Fibroblast of skin of left biceps (primary cell): ENCODE measurements at places on chromosomes 1 and 21.

GRCh38 chr1:197731449-197731848 lies 43.8 kb downstream of the DENND1B start:
- no peak for DNase-seq

DNA sequence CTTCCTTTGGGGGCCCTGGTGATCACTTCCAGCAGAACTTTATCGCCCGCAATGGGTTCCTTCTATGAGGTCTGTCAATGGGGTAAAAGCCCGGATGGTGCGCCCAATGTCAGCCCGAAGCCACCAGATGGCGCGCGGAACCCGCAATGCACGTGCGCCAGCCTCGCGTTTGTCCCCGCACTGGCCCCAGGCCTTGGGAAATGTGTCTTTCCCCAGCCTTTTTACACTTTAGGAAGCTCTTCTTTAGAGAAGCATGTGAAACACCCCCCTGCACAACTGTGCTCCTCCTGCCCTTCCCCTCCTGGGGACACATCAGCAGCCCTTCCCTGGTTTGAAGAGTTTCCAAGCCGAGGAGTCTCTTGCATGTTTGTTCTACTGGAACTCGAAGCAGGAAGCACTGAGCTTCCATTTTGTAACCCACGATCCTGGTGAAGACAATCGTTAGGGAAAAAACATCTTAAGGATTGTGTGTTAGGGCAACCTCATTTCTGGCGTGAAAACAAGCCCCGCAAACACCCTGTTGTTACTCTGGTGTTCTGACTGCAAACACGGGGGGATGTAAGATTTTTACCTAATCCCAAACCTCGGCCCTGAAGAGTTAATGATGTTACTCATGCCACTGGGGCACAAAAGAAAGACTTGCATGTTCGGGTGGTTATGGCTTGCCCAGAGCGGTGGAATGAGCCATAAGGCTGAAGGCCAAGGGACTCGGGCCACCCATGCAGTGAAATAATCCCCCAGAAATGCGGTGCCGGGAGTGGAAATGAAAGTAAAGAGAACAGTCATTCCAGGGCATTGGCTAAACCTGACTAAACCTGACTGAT lies 20.4 kb upstream of the TARBP1 start:
- peak; percentile 92 for DNase-seq

DNA sequence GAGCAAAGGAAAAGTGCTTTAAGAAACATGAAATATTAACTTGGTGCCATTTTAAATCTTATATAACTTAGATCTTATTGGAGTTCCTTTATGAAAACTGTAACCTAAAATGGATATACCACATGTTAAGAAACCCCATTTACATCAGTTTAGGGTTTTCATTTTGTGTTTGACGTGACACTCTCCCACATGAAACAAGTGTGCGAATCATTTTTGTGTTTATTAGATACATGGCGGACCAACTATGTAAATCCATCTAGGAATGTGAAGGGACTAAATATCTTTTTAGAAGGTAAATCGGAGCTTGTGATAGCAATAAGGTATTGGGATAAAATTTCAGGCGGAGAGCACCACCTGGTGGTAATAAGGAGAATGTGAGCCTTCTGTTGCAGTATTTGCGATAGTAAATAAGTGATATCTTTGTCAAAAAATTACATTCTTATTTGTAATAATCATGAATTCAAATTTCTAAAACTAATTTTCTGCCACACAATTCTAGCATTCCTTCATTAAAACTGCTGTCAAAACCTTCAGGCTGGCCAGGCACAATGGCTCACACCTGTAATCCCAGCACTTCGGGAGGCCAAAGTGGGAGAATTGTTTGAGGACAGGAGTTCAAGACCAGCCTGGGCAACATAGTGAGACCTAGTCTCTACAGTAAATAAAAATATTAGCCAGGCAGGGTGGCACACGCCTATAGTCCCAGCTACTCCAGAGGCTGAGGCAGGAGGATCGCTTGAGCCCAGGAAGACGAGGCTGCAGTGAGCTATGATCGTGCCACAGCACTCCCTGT lies 31.3 kb downstream of the SMAP2 start:
- no peak for DNase-seq

DNA sequence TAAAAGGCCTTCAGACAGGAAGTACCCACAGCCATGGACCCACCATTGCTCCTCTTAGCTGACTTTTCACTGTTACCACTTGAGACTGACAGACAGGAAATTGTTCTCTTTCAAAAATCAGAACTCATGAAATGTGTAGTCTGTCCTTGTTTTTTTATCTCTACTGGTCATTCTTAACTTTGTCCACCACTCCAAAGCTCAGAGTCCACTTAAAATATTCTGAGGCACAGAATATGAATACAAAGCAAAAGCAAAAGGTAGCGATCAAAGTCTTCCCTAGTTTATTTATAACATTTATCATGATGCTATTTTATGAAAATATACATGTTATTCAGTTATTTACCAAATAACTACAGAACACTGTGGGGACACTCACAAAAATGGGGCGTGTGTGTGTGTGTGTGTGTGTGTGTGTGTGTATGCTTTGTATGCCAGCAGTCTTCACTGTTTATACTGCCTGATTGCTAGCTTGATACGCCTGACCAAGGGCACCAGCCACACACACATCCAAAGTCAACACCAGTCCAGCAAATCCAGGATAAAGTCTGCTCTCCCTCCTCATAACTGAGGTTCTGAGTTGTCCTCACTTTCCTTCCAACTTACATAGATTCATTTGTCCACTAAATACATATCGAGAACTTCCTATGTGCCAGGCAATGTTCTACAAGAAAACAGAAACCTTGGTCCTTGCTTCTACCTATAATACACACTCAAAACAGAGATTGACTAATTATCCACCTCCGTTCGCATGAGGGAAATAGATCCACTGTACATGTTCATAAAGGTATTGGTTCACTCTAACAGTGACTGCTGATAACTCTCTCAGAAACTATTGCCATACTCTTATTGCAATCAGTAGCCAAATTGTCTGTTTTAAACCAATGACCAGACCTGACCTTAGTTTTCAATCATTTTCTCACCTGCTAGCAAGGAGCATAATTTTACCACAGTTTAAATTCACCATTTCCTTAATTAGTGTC lies 79.4 kb downstream of the ERICH3 start:
- DNase-seq: no peak

DNA sequence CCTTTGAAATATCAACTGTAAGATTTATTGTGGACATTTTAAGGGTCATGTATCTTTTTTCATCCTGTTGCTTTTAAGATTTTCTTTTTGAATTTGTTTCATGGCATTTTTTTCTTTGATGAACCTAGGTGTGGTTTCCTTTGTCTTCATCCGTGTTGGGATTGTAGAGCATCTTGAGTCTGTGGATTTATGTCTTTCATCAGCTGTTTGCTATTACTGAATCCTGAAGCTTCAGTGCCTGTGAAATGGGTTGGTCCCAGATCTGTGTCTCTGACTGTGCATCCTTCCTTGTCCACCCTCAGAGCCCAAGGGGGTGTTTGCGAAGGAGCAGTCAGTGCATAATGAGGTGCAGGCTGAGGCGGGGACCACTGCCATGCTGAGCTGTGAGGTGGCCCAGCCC lies 37.3 kb downstream of the OBSCN start:
- DNase-seq: no peak

GRCh38 chr21:17732306-17732705 lies 86.8 kb downstream of the C21orf91 start:
- DNase-seq: no peak

DNA sequence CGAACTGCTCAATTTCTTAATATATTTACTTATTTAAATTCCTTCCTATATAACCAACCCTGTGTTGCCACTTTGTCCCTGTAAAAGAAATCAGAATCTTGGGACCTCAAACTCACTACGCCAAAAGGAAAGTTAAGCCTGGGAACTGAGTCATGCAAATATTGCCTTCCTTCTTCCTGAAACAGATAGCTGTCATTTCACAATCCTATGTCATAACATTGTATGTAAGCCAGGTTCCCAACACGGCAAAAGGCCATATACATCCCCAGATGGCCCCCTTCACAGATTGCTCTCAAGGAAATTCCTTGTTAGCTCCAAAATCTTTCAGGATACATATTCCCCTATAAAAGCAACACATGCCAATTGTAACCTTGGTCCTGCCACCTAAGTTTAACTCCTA lies 39.7 kb downstream of the C21orf91 start:
- no peak for DNase-seq

DNA sequence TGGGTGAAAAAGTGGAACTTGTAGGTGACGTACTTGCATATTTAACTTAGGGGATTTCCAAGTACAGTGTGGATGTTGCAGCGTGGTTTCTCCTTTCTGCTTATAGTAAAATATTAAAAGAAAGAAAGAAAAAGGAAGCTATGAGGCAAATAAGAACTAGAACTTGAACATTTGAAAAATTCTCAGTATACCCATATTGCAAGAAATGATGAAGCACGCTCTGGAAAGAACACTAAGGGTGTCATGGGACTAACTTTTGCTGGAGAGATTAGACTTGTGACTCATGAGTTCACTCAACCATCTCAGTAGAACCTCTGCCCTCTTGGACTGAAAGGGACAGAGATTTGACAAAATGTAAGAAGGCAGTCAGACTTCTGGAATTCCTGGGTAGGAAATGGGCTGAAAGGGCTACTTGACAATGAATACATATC lies 704.5 kb upstream of the ADGRL4 start:
- DNase-seq: no peak

- DNase-seq: peak; percentile 55
Observed at GRCh38 chr1:23177438-23178380, 9.1 kb upstream of the LUZP1 start.

DNA sequence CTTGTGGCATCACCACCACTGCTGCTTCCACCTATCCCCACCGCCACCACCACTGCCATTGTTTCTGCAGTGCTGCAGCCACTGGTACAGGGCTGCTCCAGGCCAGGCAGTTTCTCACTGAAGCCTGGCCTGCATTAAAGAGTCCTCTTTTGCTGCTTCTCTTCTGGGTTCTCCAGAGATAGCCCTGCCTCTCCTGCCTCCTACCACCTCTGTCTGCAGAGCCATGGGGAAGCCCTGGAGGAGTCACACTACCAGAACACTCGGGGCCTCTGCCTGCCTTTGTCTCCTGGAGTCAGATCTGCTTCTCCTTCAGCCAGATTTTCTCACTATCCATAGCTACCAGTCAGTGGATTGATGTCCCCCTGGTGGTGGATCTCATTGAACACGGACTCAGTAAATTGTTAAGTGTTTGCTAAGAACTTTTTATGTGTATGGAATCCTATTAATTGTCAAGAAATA lies 37.7 kb upstream of the DDAH1 start:
- DNase-seq: no peak

DNA sequence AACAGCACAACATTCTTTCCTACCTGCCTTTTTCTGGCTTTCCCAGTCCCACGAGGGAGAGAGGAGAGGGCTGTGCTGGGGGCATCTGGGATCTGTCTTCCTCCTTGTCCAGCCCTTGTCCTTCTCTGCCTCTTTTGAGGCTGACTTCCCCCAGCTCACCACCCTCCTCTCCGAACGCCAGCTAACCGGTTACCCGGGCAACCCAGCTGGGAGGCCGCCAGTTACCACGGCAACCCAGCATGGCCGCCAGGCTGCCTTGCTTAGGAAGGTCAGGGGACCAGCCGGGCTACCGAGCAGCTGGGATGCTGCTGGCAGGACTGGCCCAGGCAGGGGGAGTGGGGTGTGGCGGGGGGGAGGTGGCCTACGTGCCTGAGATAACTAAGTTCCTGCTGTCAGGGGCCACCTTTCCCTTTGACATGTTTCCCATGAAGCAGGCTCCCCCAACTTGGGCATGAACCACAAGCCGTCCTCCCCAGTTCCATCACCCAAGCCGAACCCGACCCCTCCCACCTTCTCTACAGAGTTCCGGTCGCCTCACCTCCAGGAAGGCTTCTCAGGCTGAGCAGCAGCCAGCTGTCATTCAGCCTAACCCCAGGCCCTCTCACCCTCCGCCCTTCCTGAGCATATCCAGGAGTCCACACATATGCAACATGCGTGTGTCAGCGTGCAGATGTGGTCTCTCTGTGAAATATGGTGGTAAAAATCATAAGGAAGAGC lies 8.7 kb downstream of the PLEKHA6 start:
- no peak for DNase-seq
